ENCODE measurements at places on chromosomes 1 and 21.
A peak's percentile ranks its signal among the peaks of the same experiment; 100 is the strongest.

- DNase-seq: no peak
Observed at GRCh38 chr1:232905331-232906034, 44.9 kb upstream of the NTPCR start.

- DNase-seq: no peak
Observed at GRCh38 chr1:147099192-147099591, 73.1 kb downstream of the PRKAB2 start.

DNA sequence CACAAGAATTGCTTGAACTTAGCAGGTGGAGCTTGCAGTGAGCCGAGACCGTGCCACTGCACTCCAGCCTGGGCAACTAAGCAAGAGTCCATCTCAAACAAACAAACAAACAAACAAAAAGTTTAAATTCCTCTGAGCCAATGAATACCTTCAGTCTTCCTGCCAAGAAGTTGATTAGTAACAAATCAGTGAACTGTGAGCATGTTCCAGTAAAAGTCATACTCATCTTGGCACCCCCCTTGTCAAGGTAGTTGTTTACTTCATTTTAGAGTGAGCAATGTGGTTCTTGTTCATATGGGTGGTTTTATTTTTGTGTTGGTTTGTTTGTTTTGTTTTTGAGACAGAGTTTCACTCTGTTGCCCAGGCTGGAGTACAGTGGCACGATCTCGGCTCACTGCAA is 18.0 kb upstream of the SLC2A7 start:
- no peak for DNase-seq

DNA sequence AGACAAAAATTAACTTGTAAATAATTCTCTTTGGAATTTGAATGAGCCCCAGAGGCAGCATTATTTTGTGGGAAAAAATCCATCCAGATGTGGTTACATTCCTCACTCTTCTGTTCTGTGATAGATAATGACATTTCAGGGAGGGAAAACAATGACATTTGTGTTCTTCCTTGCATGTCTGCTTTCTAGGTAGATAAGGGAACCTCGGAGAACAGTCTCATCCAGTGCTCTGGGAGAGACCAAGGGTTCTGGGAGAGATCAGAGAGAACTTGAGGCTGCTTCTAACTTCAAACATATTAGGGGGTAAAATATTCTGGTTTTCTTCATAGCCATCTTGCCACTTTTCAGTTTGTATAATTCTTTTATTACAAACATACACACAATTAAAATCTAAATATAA is 269.2 kb downstream of the NEGR1 start:
- no peak for DNase-seq

GRCh38 chr21:46011267-46011967 is 29.8 kb downstream of the COL6A1 start:
- no peak for DNase-seq

- DNase-seq: no peak
Observed at GRCh38 chr1:86324130-86324822, 71.8 kb downstream of the ODF2L start.

DNA sequence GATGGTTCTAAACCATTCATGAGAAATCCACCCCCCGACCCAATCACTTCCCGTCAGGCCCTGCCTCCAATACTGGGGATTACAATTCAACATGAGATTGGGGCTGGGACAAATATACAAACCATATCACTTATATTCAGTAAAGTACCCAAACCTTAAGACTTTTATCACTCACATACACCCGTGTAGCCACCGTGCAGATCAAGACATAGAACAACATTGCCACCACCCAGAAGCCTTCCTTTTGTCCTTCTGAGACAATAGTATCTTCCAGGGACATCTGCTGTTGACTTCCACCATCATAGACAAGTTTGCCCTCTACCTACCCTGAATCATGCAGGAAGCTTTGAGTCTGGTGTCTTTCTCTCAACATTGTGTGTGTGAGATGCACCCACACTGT is 37.5 kb downstream of the CLIC6 start:
- DNase-seq: no peak

- DNase-seq: peak; percentile 51
Observed at GRCh38 chr1:183103147-183103546, 79.9 kb downstream of the LAMC1 start.

GRCh38 chr1:40908350-40908749 is 46.2 kb upstream of the CITED4 start:
- no peak for DNase-seq
